H9 (cell line): ENCODE measurements at places on chromosomes 2 and 18. TPM values are rescaled to one million over a fixed set of nuclear protein-coding genes. Genes with fewer than 3 reads are reported as not detected.

Gene CYP26B1
- 0.20 and 0.22 TPM in 2 replicates for total RNA-seq

- DNase-seq, result no peak
Observed at GRCh38 chr2:233079953-233080835, 20.1 kb downstream of the INPP5D start.

- no peak for DNase-seq
Observed at GRCh38 chr2:215652388-215652787, 216.5 kb upstream of the FN1 start.

DNA sequence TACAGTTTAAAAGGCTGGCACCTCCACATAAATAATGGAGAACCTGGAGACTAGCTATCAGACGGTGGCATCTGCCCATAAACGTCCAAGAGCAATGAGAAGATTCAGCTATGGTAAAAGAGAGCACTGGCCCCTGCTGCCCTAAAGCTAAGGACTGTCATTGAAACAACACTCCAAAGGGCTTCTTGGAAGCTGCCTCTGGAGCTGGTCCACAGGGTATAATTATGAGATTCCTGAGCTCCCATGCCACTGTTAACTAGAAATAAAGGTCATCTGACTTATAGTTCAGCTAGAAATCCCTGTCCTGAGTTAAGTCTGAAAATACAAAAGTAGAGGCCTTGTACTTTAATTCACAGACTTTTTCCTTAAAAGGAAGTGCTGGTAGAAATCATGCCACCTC lies 39.9 kb upstream of the RBMS1 start:
- DNase-seq, result no peak

GRCh38 chr2:85956646-85957039 lies 67.9 kb upstream of the ST3GAL5 start:
- no peak for DNase-seq

GRCh38 chr2:230318190-230319121 lies 8.5 kb upstream of the SP140L start:
- DNase-seq, result no peak

DNA sequence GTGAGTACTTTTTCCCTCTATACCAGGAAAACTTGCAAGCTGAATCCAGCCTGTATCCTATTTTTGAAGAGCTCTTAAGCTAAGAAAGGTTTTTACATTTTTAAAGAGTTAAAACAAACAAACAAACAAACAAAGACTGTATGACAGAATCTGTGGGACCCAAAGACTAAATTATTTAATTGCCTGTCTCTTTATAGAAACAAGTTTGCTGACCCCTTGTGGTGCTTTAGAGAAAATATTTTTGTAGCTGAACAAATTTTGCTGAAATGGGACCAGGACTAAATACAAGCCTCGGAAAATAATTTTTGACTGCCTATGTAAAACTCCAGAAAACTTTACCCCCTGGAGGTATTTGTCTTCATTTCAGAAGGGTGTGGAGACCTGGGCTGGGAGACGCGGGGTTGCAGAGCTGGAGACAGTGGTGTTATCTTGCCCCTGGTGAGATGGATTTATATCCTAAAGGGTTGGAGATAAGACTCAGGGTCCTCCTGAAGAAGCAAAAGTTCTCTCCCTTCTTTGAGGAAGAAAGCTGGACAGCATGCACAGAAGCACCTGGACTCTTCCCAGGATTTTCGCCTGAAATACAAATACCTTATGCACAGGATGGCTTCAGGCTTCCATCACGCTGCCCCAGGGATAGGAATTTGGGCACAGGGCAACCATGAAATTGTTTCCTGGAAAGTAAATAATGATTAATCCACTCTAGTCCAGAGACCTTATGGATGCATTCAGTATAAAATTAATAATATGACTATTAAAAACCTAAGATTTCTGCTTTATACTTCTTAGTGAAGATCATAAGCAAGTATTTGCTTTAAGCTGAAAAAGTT lies 54.3 kb downstream of the TMX3 start:
- DNase-seq, result no peak

DNA sequence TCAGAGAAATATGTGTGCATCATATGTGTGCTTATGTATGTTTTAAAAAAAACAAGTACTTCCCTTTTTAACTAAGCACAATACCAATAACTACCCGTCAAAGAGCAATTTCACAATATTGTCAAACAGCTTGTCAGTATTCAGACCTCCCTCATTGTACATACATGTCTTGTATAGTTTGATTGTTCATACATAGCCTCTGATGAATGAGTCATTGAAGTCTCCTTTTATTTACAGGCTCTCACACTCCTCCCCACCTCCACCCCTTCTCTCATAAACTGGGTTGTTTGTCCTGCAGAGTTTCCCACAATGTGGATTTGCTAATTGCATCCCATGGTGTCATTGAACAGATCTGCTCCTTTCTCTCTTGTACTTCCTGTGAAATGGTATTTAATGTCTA lies 132.8 kb upstream of the L3MBTL4 start:
- DNase-seq, result no peak
